ENCODE measurements at places on chromosomes 2 and 18. TPM values are rescaled to one million over a fixed set of nuclear protein-coding genes. Genes with fewer than 3 reads are reported as not detected.

LOXL3 gene
- 10.5 TPM for polyA plus RNA-seq

SCN3A gene
- polyA plus RNA-seq: 6.3 TPM

IL18R1 gene
- polyA plus RNA-seq: 1.1 TPM

GRCh38 chr2:120561379-120562035 lies 174.2 kb upstream of the GLI2 start:
- no peaks in the 10 kb centered on the region for H3K27me3 ChIP-seq
- H3K4me1 ChIP-seq: peaks cover 10% of the 10 kb centered on the region
- DNase-seq: no peak

DNA sequence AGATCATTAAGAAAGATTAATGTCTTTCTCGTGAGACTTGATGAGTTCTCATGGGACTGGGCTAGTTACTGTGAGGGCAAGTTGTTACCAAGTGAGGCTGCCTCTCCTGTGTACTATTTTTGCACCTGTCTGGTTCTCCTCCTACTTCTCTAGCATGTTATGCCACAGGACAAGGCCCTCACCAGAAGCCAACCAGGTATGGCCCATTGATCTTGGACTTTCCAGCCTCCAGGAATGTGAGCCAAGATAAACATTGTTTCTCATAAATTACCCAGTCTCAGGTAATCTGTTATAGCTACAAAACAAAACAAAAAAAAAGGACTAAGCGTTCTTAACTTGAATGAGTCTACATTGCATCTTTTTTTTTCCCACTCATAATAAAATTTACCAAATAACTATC lies 184.1 kb downstream of the CDH7 start:
- no peaks in the 10 kb centered on the region for H3K4me1 ChIP-seq
- no peak overlapping the region for H3K27ac ChIP-seq
- H3K36me3 ChIP-seq: no peaks in the 10 kb centered on the region
- H3K4me3 ChIP-seq: no peak overlapping the region

DNA sequence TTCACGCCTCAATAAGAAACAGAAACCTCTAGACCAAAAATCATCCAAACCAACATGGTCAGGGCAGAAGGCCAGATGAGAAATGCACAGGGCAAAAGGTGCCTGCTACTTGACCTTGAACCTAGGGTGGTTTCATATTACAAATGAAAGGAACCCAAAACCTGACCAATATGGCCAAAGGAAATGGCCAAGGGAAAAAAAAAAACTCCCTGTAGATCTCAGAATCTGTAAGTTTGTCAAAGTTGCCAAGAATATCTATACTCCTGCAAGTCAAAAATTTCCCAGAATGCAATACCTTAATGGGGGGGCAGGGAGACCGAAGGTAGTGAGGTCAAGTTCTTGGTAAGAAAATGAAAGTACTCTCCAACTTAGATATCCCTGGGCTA lies 47.2 kb downstream of the HIBCH start:
- no peaks in the 10 kb centered on the region for H3K4me1 ChIP-seq
- H3K27me3 ChIP-seq: no peaks in the 10 kb centered on the region
- no peaks in the 10 kb centered on the region for H3K36me3 ChIP-seq
- H3K4me3 ChIP-seq: no peak overlapping the region
- no peak for DNase-seq

GRCh38 chr2:105139556-105140239 lies 101.8 kb downstream of the MRPS9 start:
- no peaks in the 10 kb centered on the region for H3K27me3 ChIP-seq
- no peak for DNase-seq
- H3K36me3 ChIP-seq: no peaks in the 10 kb centered on the region
- no peak overlapping the region for H3K4me3 ChIP-seq

DNA sequence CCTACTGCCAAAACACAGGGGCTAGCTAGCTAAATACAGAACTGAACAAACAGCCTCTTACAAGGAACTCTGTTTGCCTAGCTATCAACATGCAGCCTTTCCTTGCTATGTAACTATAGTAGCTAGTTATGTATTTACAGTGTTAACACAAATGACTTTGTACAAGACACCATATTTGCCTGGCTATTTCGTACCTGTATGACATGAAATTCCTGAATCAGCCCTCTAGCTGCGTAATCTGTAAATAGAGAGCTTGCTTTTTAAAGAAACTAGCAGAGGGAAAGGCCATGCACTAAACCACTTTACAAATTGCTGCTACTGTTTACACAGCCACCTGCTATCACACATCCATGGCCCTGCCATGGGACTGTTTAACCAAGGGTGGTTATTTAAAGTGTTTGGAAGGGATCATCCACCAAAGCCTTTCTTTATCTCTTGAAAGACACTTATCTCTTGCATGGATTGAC lies 248.7 kb downstream of the TFCP2L1 start:
- H3K27ac ChIP-seq: no peak overlapping the region
- H3K27me3 ChIP-seq: no peaks in the 10 kb centered on the region
- no peak overlapping the region for H3K4me3 ChIP-seq
- DNase-seq: no peak
- H3K36me3 ChIP-seq: no peaks in the 10 kb centered on the region

DNA sequence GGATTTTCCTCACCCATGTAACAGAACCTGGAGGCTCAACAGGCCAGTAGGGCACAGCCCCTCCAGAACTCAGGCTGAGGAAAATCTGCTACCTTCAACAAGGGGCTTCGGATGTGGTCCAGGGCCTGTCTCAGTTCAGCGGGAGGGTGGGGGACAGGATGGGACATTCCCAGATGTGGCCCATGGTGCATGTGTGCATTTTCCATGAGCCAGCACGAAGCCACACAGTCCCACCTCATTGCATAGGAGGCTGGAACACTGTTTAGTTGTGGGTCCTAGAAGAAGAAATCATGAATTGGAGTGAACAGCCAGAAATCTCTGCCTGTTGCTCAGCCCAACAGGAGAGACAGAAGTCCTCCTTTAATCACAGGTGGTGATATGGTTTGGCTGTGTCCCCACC lies 469.6 kb upstream of the MYT1L start:
- H3K4me1 ChIP-seq: no peaks in the 10 kb centered on the region
- no peaks in the 10 kb centered on the region for H3K27me3 ChIP-seq
- H3K36me3 ChIP-seq: no peaks in the 10 kb centered on the region

DNA sequence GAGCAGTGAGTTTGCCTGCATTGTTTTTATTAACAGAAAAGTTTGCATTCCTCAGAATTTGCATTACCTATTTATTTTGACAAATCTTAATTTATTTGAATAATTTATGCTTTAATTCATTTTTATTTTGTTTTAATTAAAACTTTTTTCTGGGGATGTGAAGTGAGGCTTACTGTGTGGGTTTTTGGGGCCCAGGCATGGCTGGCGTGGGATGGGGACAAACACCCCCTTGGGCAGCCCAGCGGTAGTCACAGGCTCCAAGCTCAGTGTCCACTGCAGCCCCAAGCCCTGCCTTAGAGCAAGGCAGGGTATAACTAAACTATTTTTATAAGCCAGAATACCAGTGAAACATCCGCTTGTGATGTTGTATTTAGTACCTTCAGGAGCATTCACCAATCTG lies 95.7 kb upstream of the PXDN start:
- DNase-seq: no peak
- H3K27ac ChIP-seq: no peak overlapping the region
- no peaks in the 10 kb centered on the region for H3K36me3 ChIP-seq
- H3K4me1 ChIP-seq: no peaks in the 10 kb centered on the region

SAG gene
- polyA plus RNA-seq: 25.6 TPM

FEV gene
- polyA plus RNA-seq: not detected

DNA sequence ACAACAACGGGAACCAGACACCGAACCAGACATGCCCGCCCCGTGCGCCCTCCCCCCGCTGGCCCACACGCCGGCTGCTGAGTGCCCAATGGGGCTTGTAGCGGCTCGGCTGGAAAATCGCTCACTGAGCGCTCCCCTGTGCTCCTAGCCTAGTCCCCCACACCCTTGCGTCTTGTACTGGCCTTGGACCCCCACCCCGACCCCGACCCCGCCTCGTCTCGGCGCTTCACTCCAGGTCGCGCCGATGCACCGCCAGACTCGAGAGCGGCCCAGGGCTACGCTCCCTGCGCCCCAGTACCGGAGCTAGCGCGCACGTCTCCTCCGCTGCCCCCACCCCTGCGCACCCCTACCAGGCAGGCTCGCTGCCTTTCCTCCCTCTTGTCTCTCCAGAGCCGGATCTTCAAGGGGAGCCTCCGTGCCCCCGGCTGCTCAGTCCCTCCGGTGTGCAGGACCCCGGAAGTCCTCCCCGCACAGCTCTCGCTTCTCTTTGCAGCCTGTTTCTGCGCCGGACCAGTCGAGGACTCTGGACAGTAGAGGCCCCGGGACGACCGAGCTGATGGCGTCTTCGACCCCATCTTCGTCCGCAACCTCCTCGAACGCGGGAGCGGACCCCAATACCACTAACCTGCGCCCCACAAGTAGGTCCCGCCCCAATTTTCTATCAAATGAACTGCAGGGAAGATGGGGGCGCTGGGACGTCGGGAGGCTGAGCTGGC lies 1.5 kb downstream of the GAD1 start:
- peak; percentile 42 for DNase-seq
- H3K4me3 ChIP-seq: peak overlapping the region; percentile 13
- H3K36me3 ChIP-seq: no peaks in the 10 kb centered on the region
- no peak overlapping the region for H3K27ac ChIP-seq
- no peaks in the 10 kb centered on the region for H3K27me3 ChIP-seq

- no peak overlapping the region for H3K4me3 ChIP-seq
- no peak overlapping the region for H3K27ac ChIP-seq
- no peak for DNase-seq
- H3K4me1 ChIP-seq: no peaks in the 10 kb centered on the region
- H3K36me3 ChIP-seq: no peaks in the 10 kb centered on the region
Measured at GRCh38 chr18:78518805-78519204, 460.8 kb upstream of the SALL3 start.

TEX44 gene
- polyA plus RNA-seq: 166 TPM

- H3K4me1 ChIP-seq: peaks cover 15% of the 10 kb centered on the region
- no peak overlapping the region for H3K4me3 ChIP-seq
- DNase-seq: peak; percentile 33
- no peaks in the 10 kb centered on the region for H3K36me3 ChIP-seq
- peak overlapping the region; percentile 12 for H3K27ac ChIP-seq
Measured at GRCh38 chr2:23593752-23594459, 208.9 kb downstream of the KLHL29 start.

CCDC88A gene
- 26.5 TPM for polyA plus RNA-seq

SCN2A gene
- 0.57 TPM for polyA plus RNA-seq

DNA sequence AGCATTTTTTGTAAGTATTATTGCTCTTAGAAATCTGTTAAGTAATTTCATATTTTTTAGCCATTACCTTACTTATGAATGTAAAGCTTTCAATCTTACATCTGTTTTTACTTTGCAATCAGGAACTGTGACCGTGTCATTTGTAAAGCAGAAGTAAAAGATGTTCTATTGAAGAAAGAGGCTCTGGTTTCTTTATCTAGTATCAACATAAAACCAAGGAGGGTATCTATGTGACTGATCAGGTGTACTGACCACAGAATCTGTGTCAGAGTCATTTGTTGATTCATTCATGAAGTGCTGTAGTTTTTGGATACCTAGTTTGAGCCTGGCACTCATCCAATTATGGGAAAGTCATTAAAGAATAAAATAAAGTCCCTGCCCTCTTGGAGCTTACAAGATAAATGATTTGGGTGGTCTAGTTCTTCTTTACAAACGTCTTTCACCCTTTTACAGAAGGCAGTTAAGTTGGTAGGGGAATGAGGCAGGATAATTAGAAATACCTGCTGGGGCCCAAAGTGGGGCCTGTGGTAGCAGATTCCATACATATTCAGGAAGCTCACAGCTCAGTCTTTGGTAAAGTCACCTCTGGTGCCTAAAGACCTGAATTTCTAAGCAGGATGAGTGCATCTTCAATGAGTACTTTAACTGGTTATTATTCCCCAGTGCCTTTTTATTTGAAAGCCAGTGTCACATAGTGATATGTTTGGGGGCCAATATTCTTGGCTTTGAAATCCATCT lies 260.6 kb upstream of the NT5C1B start:
- no peaks in the 10 kb centered on the region for H3K27me3 ChIP-seq
- no peaks in the 10 kb centered on the region for H3K36me3 ChIP-seq
- peaks cover 7% of the 10 kb centered on the region for H3K4me1 ChIP-seq
- no peak for DNase-seq

- no peak for DNase-seq
- H3K27me3 ChIP-seq: no peaks in the 10 kb centered on the region
- no peaks in the 10 kb centered on the region for H3K36me3 ChIP-seq
- H3K27ac ChIP-seq: no peak overlapping the region
- peaks cover 15% of the 10 kb centered on the region for H3K4me1 ChIP-seq
Measured at GRCh38 chr2:219252570-219252899, 508 bp upstream of the TUBA4B start.

- no peak for DNase-seq
- no peak overlapping the region for H3K27ac ChIP-seq
- no peaks in the 10 kb centered on the region for H3K4me1 ChIP-seq
- H3K36me3 ChIP-seq: no peaks in the 10 kb centered on the region
- no peaks in the 10 kb centered on the region for H3K27me3 ChIP-seq
- no peak overlapping the region for H3K4me3 ChIP-seq
Measured at GRCh38 chr2:120383631-120384340, 37.9 kb downstream of the INHBB start.

- H3K4me1 ChIP-seq: no peaks in the 10 kb centered on the region
- H3K27me3 ChIP-seq: no peaks in the 10 kb centered on the region
- H3K27ac ChIP-seq: no peak overlapping the region
- DNase-seq: no peak
- no peak overlapping the region for H3K4me3 ChIP-seq
Measured at GRCh38 chr2:42980764-42981416, 188.5 kb upstream of the HAAO start.

DNA sequence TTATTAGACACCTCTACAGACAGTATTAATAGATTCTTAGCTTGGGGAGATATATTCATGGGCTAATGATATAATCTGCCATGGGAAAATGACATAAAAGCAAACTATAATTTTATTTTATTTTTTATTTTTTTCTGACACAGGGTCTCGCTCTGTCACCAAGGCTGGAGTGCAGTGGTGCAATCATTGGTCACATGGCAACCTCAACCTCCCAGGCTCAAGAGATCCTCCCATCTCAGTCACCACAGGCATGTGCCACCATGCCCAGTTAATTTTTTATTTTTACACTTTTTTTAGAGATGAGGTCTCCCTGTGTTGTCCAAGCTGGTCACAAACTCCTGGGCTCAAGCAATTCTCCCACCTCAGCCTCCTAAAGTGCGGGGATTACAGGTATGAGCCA lies 39.3 kb downstream of the RTN4 start:
- no peak overlapping the region for H3K27ac ChIP-seq
- no peaks in the 10 kb centered on the region for H3K4me1 ChIP-seq
- no peak overlapping the region for H3K4me3 ChIP-seq

DNA sequence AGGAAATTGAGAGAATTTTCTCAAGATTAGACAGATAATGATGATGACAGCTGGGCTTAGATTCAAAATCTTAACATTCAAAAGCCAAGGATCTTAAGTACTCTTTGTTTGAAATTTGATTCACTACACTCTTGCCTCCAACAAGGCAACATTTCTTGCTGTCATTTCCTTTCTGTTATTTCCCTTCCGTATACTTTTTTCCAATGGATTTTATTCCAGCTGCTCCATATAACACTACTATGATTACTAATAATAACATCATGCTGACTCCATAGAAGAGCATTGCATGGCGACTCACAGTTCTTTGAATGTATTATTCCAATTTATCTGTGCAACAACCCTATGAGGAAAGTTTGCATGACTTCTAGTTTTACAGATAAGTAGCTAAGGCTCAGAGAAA lies 33.9 kb upstream of the CCDC102B start:
- H3K4me3 ChIP-seq: no peak overlapping the region
- no peaks in the 10 kb centered on the region for H3K4me1 ChIP-seq
- no peaks in the 10 kb centered on the region for H3K36me3 ChIP-seq
